Left kidney (tissue), 8 donors: ENCODE measurements at places on chromosomes 2 and 18.

GRCh38 chr2:118858485-118859156 lies 11.2 kb upstream of the EN1 start:
- no peak for DNase-seq

DNA sequence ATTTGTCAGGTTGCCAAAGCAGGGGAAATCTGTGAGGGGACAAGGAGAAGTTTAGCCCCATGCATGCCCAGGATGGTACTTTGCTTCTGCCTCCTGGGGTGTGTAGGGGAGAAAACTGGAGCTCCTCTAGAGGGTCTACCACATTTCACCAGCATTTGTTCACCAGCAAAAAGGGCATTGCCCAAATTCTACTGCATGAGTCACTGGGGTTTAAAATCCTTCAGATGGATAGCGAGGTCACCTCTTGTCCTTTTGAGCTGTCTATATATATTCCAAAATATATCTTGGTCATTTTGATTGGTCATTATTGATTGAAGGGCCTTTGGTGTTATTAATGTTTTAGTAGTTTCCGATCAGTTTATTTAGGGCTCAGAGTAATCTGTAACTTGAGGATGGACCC lies 18.7 kb downstream of the FHOD3 start:
- no peak for DNase-seq

GRCh38 chr2:156333951-156334495 lies 1.5 kb upstream of the NR4A2 start:
- DNase-seq: peak; percentile 41

DNA sequence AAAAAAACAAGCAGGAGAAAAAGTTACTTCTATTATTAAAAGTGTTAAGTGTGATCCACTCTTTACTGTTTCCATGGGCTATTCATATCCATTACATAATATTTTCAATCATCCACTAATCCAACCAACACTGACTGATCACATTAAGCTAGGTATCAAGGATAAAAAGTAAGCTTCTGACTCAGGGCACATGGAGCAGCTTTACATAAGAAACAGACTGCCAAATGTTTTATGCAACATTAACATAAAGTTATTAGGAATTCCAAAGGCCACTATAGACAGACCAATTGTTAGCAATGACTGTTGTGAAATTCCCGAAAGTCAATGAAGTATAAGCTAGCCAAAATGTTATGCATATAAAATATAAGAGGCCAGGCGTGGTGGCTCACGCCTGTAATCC lies 277.6 kb downstream of the ZEB2 start:
- DNase-seq: no peak

DNA sequence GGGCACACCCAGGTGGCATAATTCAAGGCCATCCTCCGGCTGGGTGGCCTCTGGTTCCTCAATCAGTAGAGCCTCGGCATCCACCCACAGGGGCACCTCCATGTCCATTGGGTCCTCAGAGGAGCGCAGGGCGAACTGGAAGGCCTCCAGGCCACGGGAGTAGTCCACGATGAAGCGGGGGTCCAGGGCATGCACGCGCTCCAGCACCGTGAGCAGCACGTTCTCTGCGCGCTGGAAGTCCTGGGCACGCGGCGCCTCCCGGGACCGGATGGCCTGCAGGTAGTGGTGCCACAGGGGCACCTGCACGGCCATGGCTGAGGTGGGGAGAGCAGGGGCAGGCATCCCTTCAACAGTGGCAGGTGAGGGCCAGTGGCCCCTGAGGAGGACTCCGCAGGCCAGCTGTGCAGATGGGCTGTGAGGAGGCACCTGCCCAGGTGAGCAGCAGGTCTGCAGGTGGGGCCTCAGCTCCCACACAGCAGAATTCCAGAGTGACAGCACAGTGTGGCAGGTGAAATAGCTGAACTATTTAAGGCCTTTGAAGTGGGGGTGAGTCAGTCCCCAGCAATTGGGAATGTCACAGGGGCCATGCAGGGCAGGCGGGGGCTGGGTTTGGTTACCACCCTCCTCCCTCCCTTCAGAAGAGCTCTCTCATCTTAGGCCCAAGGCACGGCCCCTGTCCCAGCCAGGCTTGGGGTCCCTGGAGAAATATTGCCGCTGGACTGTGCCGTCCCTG lies at the start of gene MAB21L4:
Gene MAB21L4, minus strand, starts transcription at position 501 of the 733 bp plus-strand sequence. Its CDS starts 159 bp downstream, at position 342.
- no peak for DNase-seq

GRCh38 chr2:11967946-11968465 lies 221.6 kb downstream of the LPIN1 start:
- DNase-seq: no peak

DNA sequence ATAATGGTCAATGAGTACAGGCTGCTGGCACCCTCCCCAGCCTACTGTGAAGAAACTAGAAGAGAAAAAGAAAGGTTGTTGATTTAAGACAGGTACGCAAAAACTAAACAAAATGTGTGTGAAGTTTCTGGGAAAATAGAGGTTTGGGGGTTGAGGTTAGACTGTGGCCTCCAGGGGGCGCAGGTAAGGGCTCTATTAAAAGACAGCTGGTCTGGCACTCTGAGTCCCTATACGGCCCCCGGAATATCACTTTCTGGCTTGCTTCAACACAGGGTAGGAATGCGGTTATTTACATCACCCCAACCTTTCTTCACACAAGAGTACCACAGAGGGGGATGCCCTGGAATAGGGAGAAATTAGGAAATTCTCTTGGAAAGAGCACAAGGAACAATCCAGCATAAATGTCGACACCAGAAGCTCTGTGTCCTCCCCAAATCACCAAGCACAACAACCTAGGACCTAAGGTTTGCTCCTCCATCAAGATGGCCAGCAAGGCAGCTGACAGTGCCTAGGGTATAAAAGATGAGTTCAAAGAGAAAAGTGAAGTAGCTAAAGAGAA lies 480.8 kb upstream of the KLHL29 start:
- DNase-seq: peak; percentile 22

- DNase-seq: no peak
Measured at GRCh38 chr18:78087338-78087737, 837.7 kb downstream of the GALR1 start.

DNA sequence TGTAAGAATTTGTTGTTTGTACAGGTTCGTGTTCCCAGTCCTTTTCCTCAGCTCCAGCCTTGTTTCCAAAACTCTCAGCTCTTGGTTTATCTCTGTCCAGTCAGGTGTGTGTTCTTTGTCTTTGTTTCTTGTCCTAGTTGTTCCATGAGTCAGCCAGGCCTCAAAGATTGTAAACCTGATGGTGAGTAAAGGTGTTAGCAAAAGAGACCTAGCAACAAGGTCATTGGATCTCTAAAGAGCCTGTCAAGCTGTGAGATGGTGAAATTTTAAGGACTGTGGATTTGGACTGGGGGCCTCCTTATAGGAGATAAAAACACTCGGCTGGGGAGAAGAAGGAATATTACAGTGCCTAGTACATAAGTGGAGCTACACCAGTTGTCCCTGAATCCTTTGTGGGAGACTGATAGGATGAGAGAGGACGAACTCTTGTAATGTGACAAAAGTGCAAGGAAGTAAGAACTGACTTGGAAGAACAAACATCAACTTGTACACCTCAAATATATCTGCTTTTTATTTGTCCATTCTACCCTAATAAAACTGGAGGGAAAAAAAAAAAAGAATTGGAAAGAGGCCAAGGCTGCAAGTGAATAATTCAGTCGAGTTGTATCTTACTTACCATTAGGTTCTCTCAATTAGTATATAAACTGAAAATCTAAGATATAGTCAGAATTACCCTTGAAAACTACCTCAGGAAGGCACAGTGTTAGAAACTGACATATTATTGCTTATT lies 37.2 kb downstream of the ITGA6 start:
- no peak for DNase-seq
